Stimulated activated CD8-positive, alpha-beta memory T cell treated with anti-CD3 and anti-CD28 coated beads, Interleukin-15, amount 100 ng/mL, for 24 hours (primary cell): ENCODE measurements at places on chromosomes 11 and 22.

- DNase-seq = no peak
These were observed 2.3 kb upstream of the ARFGAP2 start for GRCh38 chr11:47178737-47179654.

DNA sequence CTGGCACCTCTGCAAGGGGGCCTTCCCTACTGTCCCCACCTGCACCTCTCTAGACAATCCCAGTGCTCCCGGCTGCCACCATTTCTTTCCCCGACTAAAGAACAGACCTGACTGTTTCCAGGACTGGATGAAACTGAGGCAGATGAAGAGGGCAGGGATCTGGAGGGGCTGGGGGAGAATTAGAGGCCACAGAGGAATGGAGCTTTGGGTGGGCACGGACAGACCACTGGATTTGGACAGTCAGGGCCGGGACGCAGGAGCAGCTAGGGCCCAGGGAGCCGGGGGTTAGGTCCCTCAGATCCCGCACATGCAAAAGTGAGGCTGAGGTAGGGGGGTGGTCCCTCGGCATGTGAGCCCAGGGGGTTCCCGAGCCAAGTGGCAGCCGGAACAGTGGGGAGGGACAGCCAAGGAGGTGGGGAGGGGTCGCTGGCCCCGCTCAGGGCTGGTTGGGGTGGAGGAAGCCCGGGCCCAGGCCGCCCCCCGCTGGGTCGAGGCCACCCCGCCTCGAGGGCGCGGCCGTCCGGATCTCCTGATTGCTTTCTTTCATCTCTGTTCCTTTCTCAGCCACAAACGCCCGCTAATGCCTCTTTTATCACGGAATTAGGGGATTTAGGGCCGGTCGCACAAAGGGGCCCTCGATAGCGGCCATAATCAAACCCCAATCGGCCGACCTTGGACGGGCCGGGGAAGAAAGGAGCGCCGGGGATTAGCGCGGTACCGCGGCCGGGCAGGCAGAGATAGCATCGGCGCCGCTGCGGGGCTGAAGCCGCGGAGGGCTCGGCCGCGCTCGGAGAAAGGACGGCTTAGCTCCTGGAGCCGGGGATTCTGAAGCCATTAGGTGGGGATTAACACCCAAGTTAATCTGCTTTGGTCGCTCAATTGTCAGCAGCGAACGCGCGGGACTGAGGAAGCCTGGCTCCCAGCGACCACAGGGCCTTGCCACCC is 9.3 kb downstream of the SLC25A1 start:
- no peak for DNase-seq

- DNase-seq = no peak
These were observed 191.0 kb downstream of the MIAT start for GRCh38 chr22:26848244-26848920.

GRCh38 chr11:126930091-126930841 is 70.3 kb downstream of the KIRREL3 start:
- no peak for DNase-seq

GRCh38 chr11:102289592-102289991 is 27.7 kb upstream of the BIRC3 start:
- DNase-seq = no peak

DNA sequence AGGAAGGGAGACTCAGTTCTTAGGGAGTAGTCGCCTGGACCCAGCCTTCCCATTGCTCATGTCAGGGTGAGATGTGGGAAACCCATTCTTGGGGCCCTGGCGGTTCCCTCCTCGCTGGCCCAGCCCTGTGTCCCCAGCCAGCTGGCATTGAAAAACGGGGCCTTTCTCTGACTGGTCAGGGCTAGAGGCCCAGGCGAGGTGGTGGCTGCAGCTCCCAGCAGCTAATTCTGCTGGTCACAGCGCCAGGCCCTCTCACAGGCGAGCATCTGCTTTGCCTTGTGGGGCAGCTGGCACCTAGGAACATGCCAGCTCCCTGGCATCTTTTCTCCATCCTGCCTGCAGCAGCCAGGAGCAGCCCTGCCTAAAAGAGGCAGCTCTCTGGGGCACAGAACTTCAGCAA is 20.1 kb downstream of the TSPAN18 start:
- no peak for DNase-seq

GRCh38 chr11:63020671-63021291 is 5.1 kb upstream of the SLC22A8 start:
- peak; percentile 7 for DNase-seq

- no peak for DNase-seq
These were observed 1.3 kb downstream of the CSNK1E start for GRCh38 chr22:38315823-38316363.

GRCh38 chr22:23067691-23068090 is 2.6 kb upstream of the GNAZ start:
- no peak for DNase-seq

- no peak for DNase-seq
These were observed 67.5 kb upstream of the MPPED2 start for GRCh38 chr11:30653606-30654005.

GRCh38 chr22:50705851-50706351 is 32.1 kb upstream of the ACR start:
- no peak for DNase-seq

DNA sequence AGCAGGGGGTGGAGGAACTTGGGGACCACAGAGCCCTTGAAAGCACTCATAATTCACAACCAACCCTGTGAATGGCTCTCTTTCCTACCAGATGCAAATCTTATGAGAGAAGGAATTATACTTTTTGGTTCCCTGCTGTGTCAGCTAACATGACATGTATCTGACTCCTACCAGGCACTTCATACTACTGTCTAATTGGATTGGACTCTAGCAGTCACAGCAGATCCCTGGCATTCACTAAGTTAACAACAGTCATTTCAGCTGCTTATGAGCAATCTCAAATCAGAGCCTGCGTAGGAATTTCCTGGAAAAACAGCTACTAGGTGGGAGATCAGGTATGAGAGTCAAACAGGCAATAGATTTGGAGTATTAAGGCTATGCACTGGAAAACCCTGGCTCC is 11.1 kb upstream of the ENDOD1 start:
- no peak for DNase-seq
